ENCODE measurements at places on chromosomes 2 and 18.

- no peak for DNase-seq
These were observed 48.2 kb upstream of the KDM3A start for GRCh38 chr2:86392873-86393518.

DNA sequence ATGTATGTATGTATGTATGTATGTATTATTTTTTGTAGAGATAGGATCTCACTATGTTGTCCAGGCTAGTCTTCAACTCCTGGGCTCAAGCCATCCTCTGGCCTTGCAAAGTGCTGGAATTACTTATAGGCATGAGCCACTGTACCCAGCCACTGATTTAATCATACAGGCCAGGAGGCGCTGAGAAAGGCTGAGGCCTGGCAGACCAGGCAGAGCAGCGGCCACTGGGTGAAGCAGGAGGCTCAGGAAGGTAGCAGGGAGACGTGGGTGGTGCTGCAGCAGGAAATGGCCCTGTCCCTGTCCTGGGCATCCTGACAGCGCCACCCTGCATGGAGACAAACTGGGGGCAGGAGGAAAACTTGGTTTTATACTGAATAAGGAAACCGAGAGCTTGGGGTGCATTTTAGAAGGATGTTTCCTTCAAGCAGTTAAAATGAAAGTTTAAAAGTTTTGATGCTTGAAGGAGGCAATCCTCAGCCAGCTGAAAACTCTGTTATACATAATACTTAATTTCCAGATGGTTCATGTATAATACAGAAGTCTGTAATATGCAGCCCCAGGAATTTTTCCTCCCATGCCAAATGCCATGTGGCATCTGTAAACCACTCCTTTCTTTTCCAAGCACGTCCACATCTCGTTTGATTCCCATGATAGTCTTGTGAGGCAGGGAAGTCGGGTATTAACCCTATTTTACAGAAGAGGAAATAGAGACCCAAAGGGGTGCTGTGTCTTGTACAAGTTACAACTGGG is 182.4 kb downstream of the CELF4 start:
- no peak for DNase-seq

DNA sequence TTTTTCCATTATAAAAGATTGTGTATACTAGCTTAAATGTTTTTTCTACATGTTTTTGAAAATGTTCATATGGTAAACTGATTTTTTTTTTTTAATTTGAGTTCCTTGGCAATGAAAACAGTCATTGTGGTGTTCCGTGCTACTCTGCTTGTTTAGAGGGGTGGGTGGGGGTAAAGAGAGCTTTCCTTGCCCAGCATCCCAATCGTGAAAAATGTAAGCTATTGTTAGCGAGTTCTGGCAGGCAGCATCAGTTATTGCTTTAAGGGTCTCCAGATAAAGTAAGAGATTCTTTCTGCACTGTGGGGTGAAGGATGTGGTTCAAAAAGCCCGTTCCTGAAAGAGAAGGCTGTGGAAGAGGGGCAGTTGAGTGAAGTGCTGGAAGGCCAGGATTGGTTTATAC is 118.4 kb downstream of the TANC1 start:
- DNase-seq = no peak

- DNase-seq = no peak
These were observed 408.0 kb downstream of the TMEM182 start for GRCh38 chr2:103169861-103170260.

GRCh38 chr2:239368321-239368720 is 32.5 kb downstream of the HDAC4 start:
- DNase-seq = no peak

- no peak for DNase-seq
These were observed 691.1 kb downstream of the SLC4A3 start for GRCh38 chr2:220318508-220318907.

DNA sequence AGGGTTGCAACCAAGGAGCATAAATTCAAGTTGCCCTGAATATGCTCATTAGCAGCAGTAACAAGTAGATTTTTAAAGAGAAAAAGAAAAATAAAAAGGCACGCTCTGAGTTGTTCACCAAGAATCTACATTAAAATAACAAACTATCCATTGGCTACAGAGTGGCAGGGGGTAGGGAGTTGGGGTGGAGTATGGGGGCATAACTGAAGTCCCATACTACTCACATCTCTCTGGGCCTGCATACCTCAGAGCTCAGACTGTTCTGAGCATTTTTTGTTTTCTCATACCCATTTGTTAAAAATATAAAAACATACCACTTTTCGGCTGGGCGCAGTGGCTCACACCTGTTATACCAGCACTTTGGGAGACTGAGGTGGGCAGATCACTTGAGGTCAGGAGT is 31.4 kb downstream of the ORC4 start:
- DNase-seq = no peak

- DNase-seq = no peak
These were observed 45.2 kb downstream of the SLC5A7 start for GRCh38 chr2:108031471-108031941.

Data from brain pericyte (primary cell).